ENCODE measurements at places on chromosomes 2 and 18.

DNA sequence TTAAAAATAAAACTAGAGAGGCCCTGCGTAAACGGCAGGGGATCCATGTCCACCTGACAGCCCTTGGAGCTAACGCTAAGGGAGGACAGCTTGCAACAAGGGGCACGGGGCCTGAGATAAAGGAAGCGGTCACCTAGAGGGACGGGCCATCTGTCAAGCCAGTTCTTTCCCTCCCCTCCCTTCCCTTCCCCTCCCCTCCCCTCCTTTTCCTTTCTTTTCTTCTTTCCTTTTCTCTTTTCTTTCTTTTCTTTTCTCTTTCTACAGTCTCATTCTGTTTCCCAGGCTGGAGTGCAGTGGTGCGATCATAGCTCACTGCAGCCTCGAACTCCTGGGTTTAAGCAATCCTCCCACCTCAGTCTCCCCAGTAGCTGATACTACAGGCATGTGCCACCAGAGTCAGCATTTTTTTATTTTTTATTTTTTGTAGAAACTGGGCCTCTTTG is 34.5 kb upstream of the CTAGE1 start:
- DNase-seq, result no peak

DNA sequence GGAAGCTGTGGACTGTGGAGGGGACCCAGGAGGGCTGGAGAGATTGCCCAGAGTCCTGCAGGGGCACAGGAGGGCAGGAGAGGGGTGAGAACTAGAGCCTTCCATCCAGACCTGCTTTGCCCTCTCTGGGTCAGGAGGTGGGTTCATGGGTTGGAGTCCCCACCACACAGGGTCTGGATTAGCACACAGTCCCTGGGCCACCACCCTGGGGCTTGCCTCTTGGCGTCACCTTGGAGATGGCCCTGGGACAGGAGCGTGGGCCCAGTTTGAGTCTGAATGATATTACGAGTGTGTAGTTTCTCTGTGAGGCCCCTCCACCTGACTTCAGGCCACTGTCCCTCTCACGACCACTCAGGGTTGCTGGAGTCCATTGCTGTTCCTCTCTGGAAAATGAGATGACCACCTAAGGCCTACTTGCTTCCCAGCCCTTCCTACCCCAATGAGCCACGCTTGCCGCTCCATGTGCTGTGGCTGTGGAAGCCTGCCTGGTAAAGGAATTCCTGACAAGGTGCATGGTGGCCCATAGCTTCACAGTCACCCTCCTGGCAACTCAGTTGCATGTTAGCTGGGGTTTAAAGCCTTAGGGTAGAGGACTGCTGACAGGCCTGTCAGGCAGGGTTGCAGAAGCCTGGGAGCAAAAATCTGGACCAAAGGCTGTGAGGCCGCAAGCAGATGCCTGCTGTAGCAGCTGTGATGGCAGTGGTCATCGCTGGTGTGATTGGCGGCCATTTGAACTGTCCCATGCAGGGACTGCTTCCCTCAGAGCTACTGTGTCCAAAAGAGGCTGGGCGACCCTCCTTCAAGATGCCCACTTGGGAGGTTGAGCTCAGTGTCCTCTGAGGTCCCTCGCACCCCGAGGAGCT is 14.2 kb downstream of the ATOH8 start:
- DNase-seq, result no peak

GRCh38 chr18:73511771-73512503 is 635.7 kb downstream of the FBXO15 start:
- no peak for DNase-seq

GRCh38 chr2:53939656-53940055 is 31.1 kb downstream of the PSME4 start:
- no peak for DNase-seq

DNA sequence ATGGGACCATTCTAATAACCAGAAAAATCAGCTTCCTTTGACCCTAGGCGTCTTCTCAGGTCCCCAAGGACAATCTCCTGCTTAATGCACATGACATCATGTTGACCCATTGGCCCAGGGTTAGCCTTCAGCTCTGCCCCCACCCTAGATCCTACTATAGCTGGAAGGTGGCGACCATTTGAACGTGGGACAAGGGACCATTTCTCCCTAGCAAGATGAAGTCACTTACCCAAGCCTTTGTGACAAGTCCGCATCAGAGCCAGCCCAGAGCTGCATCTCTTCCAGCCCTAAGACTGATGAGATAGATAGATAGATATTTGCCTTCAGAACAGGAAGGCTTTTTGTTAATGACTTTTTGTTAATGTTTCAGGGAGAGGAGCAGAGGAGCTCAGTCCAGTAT is 28.2 kb upstream of the TAF1B start:
- DNase-seq, result no peak

DNA sequence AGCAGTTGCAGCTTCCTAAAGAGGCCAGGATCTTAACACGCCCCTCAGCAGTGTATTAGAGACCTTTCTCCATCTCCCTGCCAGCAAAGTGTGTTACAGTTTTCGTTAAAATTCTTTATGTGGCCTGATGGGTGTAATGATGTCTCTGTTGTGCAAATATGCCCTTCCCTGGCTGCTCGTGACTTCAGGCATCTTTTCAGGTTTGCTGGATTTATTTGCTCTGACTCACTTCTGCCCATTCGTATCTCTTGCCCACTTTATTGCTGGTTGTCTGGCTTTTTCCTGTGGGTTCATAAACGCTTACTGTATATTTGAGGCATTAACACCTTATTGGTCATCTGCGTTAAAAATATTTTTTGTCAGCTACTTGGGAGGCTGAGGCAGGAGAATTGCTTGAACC is 134.5 kb downstream of the ASB1 start:
- no peak for DNase-seq

GRCh38 chr2:129050101-129050500 is 731.4 kb upstream of the HS6ST1 start:
- no peak for DNase-seq

- no peak for DNase-seq
These were observed 265.6 kb upstream of the NRXN1 start for GRCh38 chr2:51297488-51297887.

- DNase-seq, result no peak
These were observed 1436.4 kb downstream of the SUCLG1 start for GRCh38 chr2:83022631-83023210.

- no peak for DNase-seq
These were observed 82.2 kb downstream of the DYSF start for GRCh38 chr2:71535526-71535925.
